Suppressor macrophage treated with lipopolysaccharide for 1 hour (primary cell): ENCODE measurements at places on chromosomes 11 and 22.

- DNase-seq, result peak; percentile 98
Observed at GRCh38 chr11:66592457-66593302, at the start of the genes CCDC87 and CCS. TSS of gene CCDC87 (minus strand) at chr11:66593063. CDS start at chr11:66593015, 48 bp downstream. TSS of gene CCS (plus strand) at chr11:66593185. CDS start at chr11:66593262, 77 bp downstream.

- DNase-seq, result no peak
Observed at GRCh38 chr11:66680966-66681645, 3.4 kb upstream of the RBM4B start.

- DNase-seq, result no peak
Observed at GRCh38 chr11:73869332-73869949, 7.2 kb downstream of the COA4 start.

GRCh38 chr22:45992737-45993136 lies 15.8 kb upstream of the WNT7B start:
- DNase-seq, result no peak

- no peak for DNase-seq
Observed at GRCh38 chr22:43554694-43555365, 143.0 kb downstream of the MPPED1 start.

GRCh38 chr11:129251067-129251466 lies 58.9 kb upstream of the ARHGAP32 start:
- DNase-seq, result no peak

GRCh38 chr11:60396382-60396781 lies at the start of gene MS4A14:
TSS of gene MS4A14 (plus strand) at chr11:60396459. CDS start at chr11:60396579, 120 bp downstream.
- peak; percentile 88 for DNase-seq

- DNase-seq, result peak; percentile 93
Observed at GRCh38 chr11:68257477-68258362, 14.1 kb downstream of the C11orf24 start.

DNA sequence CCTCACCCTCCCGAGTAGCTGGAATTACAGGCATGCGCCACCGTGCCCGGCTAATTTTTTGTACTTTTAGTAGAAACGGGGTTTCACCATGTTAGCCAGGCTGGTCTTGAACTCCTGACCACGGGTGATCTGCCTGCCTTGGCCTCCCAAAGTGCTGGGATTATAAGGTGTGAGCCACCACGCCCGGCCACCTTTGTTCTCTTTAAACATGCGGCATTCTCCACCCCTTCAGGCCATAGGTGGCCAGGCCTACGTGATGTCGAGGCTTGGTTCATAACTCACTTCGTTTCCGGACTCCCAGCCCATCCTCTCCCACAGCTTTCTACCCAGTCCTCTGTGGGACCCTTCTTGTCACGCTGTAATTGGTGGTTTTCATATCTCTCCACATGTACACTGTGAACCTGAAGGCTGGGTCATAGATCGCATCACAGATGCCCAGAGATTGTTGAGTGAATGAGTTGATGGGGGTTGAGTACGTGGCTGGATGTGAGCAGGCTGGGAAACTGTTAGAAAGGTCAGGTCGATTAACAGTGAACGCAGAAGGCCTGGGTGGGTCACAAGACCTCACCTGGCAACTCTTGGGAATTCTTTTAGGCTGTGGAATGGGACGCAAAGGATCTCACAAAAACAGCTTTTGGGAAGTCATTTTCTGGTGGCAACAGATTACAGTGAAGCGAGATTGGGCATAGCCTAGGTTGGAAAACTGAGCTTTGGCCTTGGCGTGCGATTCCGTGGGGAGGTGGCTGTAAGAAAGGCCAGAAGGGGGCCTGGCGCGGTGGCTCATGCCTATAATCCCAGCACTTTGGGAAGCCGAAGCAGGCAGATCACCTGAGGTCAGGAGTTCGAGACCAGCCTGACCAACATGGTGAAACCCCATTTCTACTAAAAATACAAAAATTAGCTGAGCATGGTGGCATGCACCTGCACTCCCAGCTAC lies 44.5 kb downstream of the ST14 start:
- DNase-seq, result no peak

DNA sequence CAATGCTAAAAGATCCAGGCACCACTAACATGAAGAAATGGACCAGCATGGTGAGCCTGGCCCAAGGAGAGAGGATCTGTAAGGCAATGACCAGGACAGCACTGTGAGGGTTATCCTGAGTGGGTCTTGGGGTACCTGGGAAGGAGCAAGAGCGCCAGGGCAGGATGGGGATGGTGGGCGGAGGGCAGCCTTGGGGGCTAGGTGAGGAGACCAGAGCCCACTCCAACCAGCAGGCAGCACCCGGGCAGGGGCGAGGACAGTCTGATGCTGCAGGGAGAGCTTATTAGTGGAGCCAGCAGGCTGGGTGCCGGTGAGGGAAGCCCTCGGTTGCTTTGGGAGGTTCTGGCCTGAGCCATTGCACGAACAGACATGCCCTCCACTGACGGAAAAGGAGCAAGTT lies 10.7 kb upstream of the NAP1L4 start:
- no peak for DNase-seq

DNA sequence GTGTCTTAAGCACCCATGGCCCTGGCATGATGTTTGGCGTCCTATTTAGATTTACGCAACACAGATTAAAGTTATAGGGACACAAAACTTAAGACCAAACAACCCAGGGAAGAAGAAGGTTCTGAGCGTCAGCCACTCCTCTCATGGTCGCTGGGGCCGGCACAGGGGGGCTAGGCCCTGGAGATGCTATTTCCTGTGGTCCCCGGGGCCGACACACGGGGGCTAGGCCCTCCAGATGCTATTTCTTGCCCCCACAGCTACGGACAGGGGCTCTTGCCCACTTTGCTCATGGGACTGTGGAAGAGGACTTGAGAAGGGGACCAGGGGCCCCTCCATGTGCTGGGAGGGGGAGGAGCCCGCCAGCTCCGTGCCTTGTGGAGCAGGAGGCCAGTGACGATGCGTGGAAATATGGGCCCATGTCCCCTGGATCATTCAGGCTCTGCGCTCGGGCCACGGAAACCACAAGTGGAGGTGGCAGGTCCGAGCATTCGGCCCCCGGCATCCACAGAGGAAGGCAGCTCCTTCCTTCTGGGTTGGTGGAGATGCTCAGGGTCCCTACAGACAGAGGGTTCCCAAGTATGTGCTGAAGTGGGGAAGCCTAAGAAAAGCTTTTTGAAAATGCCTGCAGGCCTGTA lies 711.1 kb downstream of the BRD1 start:
- DNase-seq, result no peak

DNA sequence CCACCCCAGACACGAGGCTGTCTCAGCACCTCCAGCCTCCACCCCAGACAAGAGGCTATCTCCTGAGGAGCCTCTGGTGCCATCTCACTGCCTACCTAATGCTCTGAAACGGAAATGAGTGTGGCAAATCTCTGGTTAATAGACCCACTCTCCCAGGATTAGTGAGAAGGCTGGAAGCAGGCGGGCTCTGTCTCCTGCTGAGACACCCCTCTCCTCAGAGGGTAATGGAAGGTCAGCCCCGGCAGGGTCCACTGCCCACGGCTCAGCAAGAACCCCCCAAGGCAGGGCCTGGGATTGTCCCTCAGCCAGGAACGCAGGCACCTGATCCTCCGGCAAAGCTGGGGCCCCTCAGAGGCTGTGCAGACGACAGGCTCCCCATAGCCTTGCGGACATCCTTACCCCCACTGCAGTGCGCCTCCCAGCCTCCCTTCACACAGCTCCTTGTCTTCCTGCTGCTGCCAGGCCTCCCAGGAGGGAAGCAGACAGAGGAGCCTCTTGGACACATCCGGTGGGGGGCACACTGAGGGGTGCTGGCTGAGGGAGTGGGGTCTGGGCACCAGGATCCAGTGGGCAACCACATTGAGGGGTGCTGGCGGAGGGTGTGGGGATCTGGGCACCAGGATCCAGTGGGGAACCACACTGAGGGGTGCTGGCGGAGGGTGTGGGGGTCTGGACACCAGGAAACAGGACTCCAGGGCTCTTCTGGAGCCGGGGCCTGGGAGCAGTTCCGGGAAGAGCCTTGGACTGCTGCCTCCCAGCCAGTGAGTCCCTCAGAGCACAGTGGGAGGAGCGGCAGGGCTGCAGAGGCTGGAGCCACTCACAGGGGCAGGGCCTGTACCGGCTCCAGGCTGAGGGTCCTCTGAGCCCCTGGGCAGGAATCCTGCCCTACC lies 13.1 kb downstream of the CHID1 start:
- no peak for DNase-seq

GRCh38 chr22:46079861-46080821 lies 70.2 kb upstream of the PPARA start:
- no peak for DNase-seq

DNA sequence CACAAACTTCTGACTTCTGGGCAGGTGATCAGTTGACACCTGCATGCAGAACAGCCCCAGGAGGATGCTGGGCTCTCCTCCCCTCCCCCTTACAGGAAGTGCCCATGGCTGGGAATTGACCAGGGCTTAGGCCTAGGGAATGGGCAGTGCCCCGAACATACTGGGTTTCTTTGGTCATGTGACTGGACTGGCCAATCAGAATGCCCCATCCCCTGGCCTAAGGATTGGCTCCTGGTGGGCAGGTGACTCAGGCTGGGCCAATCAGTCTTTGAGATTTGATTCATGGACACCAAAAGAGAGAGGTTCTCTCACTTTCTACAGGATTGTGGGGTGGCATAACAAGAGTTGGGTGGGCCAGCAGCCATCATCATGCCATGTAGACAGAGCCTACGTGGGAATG lies 37.1 kb downstream of the MCM5 start:
- DNase-seq, result peak; percentile 18

GRCh38 chr22:42646569-42647525 lies 2.3 kb downstream of the CYB5R3 start:
- DNase-seq, result no peak

GRCh38 chr11:116478669-116479668 lies 293.8 kb downstream of the BUD13 start:
- DNase-seq, result no peak

- no peak for DNase-seq
Observed at GRCh38 chr22:39958949-39959639, 1.1 kb upstream of the TMA7B start.

- peak; percentile 56 for DNase-seq
Observed at GRCh38 chr11:67022341-67022933, 497 bp upstream of the SYT12 start.

DNA sequence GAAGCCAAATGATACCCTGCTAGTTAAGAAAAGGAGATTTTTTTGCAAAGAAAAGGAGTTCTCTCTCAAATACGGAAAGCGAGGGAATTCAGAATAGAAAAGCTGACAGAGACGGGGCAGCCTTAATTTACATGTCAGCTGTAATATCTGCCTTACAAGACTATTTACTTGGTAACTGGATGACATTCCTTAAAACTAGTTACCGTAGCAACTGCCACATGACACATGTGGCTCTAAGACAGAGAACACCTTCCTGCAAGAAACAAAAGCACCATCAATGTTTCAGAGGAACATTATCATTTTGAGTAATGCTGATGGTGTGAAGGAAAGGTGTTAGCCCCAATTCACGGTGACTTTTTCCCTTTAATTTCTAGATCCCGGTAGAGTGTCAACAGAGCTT lies 222.1 kb downstream of the LRRC4C start:
- DNase-seq, result no peak

- DNase-seq, result peak; percentile 77
Observed at GRCh38 chr11:17730608-17731462, 3.7 kb upstream of the KCNC1 start.

DNA sequence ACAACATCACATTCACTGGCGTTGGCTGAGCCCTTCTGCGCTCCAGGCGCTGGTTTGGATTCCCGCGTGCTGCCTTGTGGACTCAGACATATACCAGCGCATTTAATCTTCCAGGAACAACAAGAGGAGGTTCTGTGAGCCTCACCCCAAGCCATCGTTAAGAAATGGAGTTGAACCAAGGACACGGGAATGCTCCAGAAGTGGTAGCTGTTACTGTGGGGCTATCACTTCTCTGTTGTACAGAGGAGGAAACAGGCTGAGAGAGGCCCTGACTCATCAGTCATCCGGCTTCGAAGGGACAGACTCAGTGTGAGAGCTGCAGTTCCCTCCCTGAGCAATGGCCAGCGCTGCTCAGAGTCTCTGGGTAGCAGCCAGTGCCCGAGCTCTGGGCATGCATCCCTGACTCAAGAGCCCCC lies 291.3 kb downstream of the TBC1D22A start:
- peak; percentile 55 for DNase-seq

GRCh38 chr11:36564376-36565030 lies 3.3 kb upstream of the RAG1 start:
- DNase-seq, result peak; percentile 75

GRCh38 chr11:36475192-36475591 lies 34.9 kb downstream of the TRAF6 start:
- no peak for DNase-seq

GRCh38 chr11:16871368-16871767 lies 132.9 kb downstream of the C11orf58 start:
- no peak for DNase-seq

- no peak for DNase-seq
Observed at GRCh38 chr22:17780116-17780740, 6.0 kb upstream of the BID start.

DNA sequence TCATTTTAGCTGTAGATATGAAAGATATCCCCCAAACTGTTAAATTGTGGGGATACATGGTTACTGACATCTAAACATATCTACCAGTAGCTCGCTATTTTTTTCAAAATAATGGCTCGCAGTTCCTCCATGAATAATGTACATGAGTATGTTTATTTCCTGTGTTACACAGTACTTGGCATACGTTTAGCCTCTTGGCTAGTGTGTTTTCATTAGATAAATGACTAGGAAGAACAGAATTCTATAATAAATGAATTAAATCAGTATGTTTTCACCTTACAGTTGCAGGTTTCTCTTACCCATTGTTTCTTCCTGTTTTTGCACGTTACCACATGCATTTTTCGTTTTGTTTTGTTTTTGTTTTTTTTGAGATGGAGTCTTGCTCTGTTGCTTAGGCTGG lies 21.8 kb downstream of the RNF169 start:
- no peak for DNase-seq

DNA sequence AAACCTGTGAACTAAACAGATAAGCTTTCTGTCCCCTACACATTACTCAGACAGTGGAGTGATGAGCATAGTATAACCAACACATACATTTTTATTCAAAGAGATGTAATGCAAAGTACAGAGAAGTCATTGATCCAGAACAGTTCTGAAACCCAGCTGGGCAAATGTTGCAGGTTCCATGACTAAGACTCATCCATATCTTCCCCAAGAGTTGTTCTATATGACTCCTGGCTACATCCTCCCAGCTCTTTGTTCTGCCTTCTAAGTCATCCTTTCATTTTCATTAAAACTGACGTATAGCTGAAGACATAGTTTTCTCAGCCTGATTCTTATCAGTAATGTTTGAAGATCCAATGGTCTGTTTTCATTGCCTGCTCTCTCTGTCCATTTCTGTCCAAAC lies 47.3 kb downstream of the PLAAT5 start:
- DNase-seq, result no peak
